Sciatic nerve (tissue), 2 donors: ENCODE measurements at places on chromosomes 5 and 9. TPM values are rescaled to one million over a fixed set of nuclear protein-coding genes. Genes with fewer than 3 reads are reported as not detected.

DNA sequence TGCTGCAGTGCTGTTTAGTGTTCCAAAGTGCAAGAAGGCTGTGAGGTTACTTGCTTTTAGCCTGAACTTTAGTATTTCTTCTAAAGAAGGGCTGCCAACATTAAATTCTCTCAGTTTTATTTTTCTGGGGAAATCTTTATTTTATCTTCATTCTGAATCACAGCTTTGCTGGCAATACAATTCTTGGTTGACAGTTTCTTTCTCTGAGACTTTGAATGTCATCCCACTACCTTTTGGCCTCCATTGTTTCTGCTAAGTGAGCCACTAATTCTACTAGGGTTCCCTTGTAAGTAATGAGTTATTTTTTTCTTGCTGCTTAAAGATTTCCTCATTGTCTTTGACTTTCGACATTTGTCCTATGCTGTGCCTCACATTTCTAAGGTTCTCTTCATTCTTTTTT lies 32.4 kb upstream of the SUSD1 start:
- DNase-seq: no peak

- no peak for DNase-seq
Observed at GRCh38 chr5:100731768-100732167, 171.3 kb downstream of the ST8SIA4 start.

DNA sequence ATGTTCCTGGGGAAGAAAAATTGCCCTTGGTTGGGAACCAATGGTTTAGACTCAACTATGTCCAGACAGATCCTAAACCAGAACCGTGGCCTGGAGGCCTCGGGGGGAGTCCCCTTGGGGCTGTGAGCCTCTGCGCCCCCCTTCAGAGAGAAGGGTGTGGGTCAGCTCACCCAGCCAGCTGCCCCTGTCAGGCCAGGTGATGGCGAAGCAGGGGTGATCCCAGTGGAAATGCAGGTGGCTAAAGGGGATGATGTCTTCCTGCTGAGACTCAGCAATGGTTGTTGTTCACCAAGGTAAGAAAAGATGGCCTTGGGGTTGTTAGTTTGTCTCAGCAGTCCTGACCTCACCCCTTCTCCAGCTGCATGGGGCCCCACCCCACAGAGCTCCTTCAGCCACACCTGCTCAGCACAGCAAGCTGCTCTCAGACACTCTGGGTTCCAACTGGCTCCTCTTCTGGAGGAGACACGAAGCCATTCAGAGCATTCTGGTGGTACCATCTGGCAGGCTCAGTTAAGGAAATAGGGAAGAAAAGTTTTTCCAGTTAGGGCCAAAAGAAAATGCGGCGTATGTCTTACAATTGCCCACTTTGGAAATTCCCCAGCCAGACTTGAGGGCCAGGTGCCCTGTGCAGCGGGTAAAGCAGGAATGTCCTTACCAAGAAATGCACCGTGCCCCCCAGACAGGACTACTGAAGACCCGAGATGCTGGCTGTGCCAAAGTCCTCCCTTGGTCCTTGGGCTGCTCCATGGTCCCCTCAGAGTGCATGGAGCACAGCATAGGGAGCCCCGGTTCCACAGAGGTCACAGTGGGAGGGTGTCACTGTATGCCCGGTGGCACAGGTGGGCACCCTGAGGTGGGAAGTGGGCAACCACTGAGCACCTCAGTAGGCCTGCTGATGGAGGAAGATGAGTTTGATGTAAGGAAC lies 90.2 kb downstream of the NSUN2 start:
- no peak for DNase-seq

- no peak for DNase-seq
Observed at GRCh38 chr9:93587284-93587650, 10.9 kb downstream of the PHF2 start.

DNA sequence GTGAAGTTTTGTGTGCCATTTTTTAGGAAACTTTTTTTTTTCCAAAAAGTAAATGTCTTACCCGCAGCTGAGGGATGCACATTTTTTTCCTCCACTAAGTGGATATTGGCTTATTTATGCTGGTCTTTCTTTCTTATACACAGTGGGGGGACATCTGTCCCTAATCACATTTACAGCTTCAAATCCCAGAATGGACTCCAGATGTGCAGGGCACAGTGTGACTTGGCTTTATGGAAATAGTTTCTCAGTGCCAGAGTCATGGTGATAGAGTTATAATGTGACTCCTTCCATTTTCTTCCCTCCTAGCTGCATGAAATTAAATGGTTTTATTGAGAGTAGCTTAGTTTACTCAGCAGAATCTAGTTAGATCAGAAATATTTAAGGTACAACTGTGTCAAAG lies 66.5 kb downstream of the SV2C start:
- DNase-seq: no peak

DNA sequence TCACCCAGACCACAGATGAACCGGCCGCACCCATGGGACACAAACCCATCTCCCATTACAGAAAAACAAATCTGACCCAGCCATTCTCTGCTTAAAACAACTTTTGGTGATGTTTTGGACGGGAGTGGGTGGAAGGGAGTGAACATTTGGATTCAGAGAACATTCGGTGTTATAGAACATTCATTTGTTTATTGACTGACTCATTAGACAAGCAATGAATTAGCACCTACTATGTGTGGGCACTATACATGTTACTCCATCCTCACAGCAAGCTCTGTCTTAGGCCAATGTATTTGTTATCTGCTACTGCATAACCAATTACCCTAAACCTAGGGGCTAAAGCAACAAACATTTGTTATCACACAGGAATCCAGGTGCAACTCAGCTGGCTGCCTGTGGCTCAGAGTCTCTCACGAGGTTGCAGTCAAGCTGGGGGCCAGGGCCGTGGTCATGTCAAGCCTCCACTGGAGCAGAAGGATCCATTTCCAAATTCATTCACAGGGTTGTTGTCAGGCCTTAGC lies 5.1 kb upstream of the ERGIC1 start:
- DNase-seq: peak; percentile 48

- DNase-seq: no peak
Observed at GRCh38 chr9:109730228-109730627, 49.8 kb upstream of the PALM2AKAP2 start.

GRCh38 chr9:93620881-93621820 lies 44.8 kb downstream of the PHF2 start:
- no peak for DNase-seq

DNA sequence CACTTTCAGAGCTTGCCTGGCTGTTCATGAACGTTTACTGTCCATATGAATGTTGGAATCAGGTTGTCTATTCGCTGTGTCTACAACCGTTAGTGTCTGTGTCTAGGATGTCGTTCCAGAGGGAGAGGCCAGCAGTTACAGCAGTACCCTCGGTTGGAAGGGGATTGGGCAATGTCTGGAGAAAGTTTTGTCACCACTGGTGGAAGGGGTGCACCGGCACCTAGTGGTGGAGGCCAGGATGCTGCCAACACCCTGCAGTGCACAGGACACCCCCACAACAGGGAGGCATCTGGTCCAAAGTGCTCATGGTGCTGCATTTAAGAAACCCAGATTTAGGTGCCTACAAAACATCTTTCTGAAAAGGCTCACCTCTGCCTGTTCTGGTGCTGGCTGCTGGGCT lies 220.7 kb downstream of the FANCC start:
- no peak for DNase-seq

DNA sequence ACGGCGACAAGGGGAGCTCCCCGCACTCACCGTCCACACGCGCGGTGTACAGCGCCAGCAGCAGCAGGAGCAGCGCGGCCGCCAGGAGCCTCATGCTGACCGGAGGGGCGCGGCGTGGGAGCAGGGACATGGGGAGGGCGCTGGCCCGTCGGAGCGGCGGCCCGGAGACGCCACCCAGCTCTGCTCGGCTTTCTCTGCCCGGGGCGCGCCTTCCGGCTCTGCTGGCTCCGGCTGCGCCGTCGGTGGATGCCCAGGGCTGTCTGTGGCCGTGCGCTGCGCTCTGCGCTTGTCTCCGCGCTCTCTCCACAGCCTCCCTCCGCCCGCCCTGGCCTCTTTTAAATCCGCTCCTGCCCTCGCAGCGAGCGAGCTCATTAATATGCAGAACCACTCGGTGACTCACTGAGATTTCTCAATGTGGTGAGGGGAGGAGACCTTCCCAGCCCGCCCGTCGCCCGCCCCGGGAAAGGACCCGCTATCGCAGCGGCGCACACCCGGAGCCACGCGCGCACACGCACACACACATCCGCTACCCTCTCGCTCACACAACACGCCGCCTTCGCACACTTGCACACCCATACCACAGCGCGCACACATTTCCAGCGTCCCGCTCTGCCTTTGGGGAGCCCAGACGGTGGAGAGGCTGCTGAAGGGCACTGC lies at the start of gene CXCL14:
Gene CXCL14, minus strand, starts transcription at position 307 of the 657 bp plus-strand sequence. Its CDS starts 213 bp downstream, at position 94.
- DNase-seq: peak; percentile 76

- DNase-seq: no peak
Observed at GRCh38 chr5:109347252-109347888, 62.4 kb downstream of the PJA2 start.

GRCh38 chr5:137888466-137888862 lies 793 bp upstream of the PKD2L2 start:
- DNase-seq: no peak

- peak; percentile 88 for DNase-seq
Observed at GRCh38 chr9:23826120-23826629, at the start of gene ELAVL2. Gene ELAVL2 (minus strand): TSS chr9:23826240. CDS start chr9:23762234, 64,006 bp downstream.

Gene GRPEL2
- total RNA-seq: 21.6 TPM

Gene CCDC171
- 27.1 TPM for total RNA-seq

Gene INSL4
- total RNA-seq: not detected

Gene IFNA8
- not detected for total RNA-seq

Gene COL15A1
- 94.6 TPM for total RNA-seq

Gene TTC16
- total RNA-seq: 0.13 TPM

Gene CTNND2
- total RNA-seq: 10.1 TPM

Gene CD274
- total RNA-seq: 4.7 TPM
